ENCODE measurements at places on chromosomes 1 and 21. TPM values are rescaled to one million over a fixed set of nuclear protein-coding genes. Genes with fewer than 3 reads are reported as not detected.

Gene SLC45A3
- total RNA-seq = 1.7 TPM

Gene CD1D
- not detected for total RNA-seq

Gene KRTAP10-11
- total RNA-seq = not detected

Gene PROX1
- not detected for total RNA-seq

Gene RYR2
- total RNA-seq = 0.25 TPM

Gene INKA2
- 0.27 TPM for total RNA-seq

Gene TIE1
- total RNA-seq = 0.81 TPM

Gene LAPTM5
- total RNA-seq = 0.18 TPM

Gene S100A14
- total RNA-seq = 0.18 TPM

Gene SPRR4
- not detected for total RNA-seq

Gene SPATA21
- total RNA-seq = not detected

Gene YTHDF2
- 36.9 TPM for total RNA-seq

Gene ARHGAP30
- not detected for total RNA-seq

Gene SH2D2A
- total RNA-seq = not detected
